Activated CD4-positive, CD25-positive, alpha-beta regulatory T cell treated with anti-CD3 and anti-CD28 coated beads, Interleukin-2, amount 50 U/mL, for 72 hours (primary cell): ENCODE measurements at places on chromosomes 16 and 17.
A peak's percentile ranks its signal among the peaks of the same experiment; 100 is the strongest.

DNA sequence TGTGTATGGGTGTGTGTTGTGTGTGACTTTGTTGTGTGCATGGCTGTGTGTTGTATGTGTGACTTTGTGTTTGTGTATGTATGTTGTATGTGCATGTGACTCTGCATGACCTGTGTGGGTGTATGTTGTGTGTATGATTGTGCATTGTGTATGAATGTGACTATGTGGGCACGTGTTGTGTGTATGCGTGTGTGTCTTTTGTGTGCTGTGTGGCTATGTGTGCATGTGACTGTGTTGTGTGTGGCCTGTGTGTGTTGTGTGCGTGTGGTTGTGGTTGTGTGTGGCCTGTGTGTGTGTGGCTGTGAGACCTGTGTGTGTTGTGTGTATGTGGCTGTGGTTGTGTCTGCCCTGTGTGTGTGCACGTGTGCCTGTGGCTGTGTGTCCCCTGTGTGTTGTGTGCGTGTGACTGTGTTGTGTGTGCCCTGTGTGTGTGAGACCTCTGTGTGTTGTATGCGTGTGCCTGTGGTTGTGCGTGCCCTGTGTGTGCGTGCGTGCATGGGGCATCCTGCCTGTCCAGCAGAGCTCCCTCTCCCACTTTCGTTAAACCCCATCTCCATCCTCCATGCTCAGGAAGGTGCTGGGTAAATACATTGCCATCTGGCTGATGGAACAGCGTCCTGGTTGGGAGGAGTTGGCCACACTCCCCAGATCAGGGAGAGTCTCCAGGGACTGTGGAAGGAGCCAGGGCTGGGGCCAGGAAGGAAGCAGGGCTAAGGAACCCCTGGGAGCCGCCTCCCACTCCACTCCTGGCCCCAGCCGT lies 90.1 kb upstream of the GSE1 start:
- no peak for DNase-seq

- no peak for DNase-seq
These were observed 8.1 kb upstream of the TIMP2 start for GRCh38 chr17:78933025-78933958.

- DNase-seq: no peak
These were observed 80.4 kb downstream of the CACNG3 start for GRCh38 chr16:24336491-24336890.

- no peak for DNase-seq
These were observed 5.1 kb upstream of the RANGRF start for GRCh38 chr17:8283356-8283755.

DNA sequence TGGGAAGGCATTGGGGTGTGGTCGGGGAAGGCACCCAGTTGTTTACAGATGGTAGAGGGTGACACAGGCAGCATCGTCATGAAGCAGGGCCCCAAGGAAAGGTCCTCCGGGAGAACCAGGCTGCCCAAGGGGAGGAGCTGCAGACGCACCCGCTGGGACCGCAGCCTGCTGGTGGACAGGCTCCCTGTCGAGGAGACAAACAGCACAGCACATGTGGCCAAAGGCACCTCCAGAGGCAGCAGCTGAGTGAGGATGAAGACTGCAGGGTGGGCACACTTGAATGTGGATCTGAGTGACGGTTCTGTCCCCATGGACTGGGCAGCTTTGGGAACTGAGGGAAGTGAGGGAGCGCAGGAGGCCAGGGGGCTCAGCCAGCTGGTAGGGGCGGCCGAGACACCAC lies 12.4 kb downstream of the CHMP1A start:
- no peak for DNase-seq

DNA sequence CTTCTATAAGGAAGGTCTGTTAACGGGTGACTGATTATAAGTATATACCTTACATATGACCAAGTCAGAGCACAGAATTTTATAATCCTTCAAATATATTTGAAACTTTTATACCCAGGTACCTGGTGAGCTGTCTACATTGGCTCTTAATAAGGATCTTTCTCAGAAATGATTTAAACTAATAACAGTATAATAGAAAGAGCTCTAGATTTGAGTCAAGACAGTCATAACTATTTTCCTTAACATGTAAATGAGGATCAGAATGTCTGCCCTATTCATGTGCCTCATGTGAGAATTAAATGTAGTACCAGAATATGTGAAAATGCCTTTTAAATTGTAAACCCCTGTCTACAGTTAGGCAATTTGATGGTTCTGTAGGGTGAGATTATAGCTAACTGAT lies 14.5 kb downstream of the CBFB start:
- no peak for DNase-seq

GRCh38 chr17:77687921-77688320 lies 270.6 kb upstream of the TNRC6C start:
- DNase-seq: no peak

- no peak for DNase-seq
These were observed 9.5 kb downstream of the RNF213 start for GRCh38 chr17:80270104-80270503.

DNA sequence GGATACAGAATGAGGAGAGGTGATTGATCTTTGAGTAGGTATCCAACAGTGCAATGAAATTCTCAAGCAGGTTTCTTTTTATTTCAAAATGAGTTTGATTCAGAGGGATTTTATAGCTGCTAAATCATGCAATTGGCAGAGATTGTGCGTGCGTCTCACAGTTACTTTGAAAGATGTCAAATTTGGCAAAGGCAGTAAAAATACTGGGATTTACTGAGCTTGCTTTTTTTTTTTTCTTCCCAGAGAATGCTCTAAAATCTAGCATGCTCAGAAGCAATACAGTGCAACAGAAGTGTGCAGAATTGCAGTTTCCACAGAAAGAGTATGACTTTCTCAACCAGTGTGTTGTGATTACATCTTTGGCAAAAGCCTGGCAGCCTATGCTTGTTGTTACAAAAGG lies 410.7 kb upstream of the GOT2 start:
- DNase-seq: no peak

DNA sequence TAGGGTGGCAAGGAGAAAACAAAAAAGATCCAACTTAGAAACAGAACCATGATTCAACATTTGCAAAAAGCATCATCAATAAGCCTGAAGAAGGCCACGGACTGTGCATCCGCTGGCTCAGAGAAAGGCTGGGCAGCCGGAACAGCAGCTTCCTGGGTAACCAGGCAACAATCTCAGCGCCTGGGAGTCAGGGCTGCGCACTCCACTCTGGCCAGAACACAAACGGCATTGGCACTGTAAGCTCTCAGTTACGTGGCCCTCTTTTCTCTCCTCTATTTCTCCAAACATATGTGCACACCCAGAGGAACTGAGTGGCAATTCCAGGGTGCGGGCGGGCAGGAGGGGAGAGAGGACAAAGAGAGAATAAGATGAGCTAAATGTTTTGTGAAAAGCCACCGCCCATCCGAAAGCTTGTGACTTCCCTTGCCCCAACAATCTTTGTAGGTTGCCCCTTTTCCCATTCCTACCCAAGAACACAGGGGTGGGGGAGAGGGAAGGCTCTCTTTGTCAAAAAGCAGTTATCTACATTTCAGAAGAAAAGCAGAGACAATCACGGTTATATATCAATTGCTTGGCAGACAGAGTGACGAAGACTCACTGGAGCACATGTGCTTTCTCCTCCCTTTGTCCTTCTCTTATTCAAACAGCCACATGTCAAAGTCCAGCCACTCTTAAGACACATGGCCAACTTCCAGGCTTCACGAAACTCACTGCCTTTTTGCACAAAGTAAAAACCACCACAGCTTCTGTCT lies 6.6 kb upstream of the GHDC start:
- DNase-seq: no peak

- no peak for DNase-seq
These were observed 2.1 kb downstream of the MYO18A start for GRCh38 chr17:29177871-29178749.

- DNase-seq: no peak
These were observed 29.0 kb downstream of the SRL start for GRCh38 chr16:4212934-4213296.

DNA sequence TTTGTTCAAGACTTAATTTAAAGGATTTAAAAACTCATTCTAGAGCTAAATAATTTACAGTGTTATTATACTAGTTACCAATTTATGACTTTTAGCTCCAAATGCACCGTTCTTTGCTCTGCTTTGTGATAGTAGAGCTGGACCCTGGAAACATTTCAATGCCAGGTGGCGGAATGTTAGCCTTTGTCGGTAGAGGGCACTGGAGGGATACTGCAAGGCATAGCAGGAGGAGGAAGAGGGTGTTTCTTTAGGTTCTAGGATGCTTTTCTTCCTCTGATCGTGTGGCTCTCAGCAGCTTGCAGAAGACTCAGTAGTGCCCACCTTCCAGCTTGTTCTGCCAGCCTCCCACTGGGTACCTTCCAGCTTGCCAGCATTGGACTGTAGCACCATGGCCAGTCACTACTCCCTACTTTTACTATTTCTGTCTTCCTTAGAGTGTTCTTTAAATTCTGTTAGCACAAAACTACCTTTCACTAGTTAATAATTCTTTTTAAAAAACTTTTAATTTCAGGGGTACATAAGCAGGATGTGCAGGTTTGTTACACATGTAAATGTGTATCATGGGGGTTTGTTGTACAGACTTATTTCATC lies 325.3 kb downstream of the UTP18 start:
- DNase-seq: no peak

DNA sequence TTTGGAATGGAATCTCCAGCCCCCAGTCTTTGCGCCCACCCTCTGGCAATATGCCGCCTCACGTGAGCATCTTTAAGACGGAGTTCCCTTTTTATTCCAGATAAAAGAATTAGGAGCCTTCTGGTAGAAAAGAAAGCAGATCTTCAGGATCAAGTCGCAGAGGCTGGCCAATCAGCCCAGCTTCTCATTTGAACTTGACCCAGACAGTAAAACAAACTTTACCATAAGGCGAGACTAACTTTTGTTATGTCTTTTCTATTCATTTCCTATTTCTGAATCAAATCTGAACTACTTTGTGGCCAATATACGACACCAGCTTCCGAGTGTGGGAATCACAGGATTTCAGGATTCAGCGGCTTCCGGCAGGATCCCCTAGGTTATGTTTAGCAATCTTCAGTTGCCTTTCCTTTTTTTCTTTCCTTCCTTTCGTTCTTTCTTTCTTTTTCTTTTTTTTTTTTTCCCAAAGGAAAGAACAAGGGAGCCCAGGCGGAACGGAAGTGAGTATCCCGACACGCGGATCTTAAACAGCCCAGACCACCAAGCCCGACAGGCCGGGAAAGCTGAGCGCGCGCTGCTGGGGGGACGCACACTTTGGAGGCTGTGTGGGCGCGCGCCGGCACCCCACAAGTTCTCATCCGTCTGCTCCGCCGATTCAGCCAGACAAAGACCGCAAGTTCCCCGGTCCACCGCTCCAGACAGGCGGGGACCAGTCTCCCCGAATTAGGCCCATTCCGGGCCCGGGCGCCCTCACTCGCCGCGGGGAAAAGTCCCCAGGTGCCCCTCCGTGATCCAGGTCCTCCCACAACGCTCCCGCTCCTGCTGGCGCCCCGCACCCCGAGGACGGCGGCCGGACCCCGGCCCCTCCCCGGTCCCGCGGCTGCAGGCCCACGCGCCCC lies 633 bp downstream of the TBC1D16 start:
- peak; percentile 37 for DNase-seq

DNA sequence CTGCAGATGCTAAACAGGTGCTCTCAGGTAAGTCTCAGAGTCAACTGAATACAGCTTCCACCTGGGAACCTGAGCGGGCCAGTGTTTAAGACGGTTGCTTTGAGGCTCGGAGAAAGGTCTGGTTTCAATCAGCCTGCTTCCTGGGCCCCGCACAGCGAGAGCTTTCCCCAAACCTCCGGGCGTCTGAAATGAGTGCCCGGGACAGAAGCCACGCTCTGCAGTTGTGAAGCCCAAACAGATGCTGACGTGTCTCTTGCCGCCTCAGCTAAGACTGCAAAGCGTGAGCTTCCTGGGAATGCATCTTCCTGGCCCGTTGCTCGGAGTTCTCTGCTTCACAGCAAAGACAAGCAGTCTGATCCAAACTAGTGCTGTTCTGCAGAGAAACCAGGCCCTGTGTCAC lies 36.7 kb downstream of the PLXDC1 start:
- DNase-seq: no peak

DNA sequence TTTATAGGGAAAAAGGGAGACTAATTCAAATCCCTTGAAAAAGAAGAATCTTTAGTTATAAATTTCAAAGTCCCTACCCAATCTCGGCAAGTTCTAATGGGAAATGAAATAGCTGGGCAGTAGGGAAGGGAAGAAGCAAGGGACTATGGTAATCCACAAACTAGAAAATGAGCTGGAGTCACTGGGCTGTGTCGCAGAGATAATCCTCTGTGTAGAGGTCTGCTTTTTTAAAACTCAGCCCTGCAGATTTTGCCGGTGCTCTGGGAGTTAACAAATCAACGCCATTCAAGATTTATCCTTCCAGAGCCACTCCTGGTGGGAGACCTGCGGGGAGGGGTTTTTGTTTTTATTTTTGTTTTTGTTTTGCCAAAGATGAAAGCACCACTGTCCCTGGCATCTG lies 20.8 kb downstream of the SNX11 start:
- DNase-seq: no peak

GRCh38 chr16:23966597-23967394 lies 131.0 kb downstream of the PRKCB start:
- no peak for DNase-seq

GRCh38 chr16:4687946-4688673 lies 5.3 kb upstream of the NUDT16L1 start:
- no peak for DNase-seq

DNA sequence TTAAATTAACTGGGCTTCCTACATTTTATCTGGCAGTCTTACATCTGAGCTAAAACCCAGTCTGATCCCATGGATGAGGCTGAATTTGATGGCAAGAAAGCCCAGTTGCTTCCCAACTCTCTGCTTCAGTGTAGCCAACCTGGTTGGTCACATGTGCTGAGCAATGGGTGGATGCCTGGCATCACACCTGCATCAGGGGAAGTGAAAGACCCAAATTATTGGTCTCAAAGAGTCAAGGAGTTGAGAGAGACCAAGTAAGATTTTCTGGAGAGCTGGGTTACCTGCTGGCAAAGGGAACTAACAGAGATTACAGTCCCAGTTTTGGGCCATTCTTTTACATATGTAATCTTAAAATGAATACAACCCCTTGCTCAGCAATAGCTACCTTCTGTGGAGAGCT lies 38.8 kb downstream of the RGS9 start:
- DNase-seq: no peak

GRCh38 chr17:1904273-1905182 lies 74.7 kb downstream of the RPA1 start:
- no peak for DNase-seq

- DNase-seq: no peak
These were observed 58.5 kb downstream of the OR1D5 start for GRCh38 chr17:3004925-3005324.

GRCh38 chr17:43033948-43034881 lies 9.2 kb downstream of the RND2 start:
- DNase-seq: no peak

GRCh38 chr16:23739516-23739915 lies 15.3 kb upstream of the CHP2 start:
- DNase-seq: no peak

- DNase-seq: no peak
These were observed 18.8 kb downstream of the CLUAP1 start for GRCh38 chr16:3519581-3519980.

- DNase-seq: no peak
These were observed 158.5 kb upstream of the RPH3AL start for GRCh38 chr17:511001-511698.

GRCh38 chr17:80899402-80900268 lies 92.0 kb upstream of the CHMP6 start:
- peak; percentile 77 for DNase-seq
